Astrocyte of the cerebellum (primary cell): ENCODE measurements at places on chromosomes 6 and 20.

- DNase-seq: no peak
These were observed 257.8 kb downstream of the CDC5L start for GRCh38 chr6:44645276-44645675.

DNA sequence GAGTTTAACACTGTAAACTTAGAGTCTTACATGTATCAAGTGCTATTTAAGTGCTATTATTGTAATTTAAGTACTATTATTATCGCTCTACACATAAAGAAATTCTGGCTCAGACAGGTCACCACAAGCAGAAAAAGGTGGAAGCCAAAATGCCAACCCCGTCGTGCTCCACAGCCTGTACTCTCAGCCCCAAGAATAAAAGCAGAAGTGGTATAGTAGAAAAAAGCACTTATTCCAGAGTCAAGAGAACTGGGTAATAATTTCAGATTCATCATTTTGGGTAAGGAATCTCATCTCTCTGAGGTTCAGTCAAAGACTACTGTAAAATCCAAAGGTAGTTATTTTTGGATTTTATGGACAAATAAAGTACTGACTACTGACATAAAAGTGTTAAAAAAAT, 943 bp downstream of the ZUP1 start:
- DNase-seq: no peak

DNA sequence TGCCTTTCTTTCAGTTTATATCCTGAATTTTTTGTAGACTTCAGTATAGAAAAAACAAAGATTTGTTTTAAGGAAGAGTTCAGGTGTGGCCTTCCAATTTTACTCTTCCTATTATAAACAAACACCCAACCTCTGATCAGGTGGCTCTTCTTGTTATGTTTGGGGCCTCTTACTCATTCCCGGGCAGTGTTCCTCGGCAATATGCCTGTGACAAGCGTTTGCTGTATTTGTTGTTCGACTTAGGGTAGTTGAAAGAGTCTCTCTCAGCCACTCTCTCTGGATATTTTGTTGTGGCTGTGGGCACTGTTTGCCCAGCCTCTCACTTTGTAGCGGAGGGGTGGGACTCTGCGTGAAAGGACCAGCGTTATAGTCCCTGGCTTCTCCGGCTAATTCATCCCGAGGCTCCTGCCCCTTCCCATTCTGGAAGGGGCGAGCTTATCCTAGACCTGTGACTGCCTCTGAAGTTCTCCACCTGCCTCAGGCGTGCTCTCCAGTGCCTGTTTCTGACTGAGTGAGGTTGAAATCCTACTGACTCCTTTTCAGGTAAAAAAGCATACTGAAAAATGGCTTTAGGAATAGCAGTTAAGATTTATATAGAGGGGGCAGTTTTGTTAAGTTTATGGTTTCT, 97.4 kb downstream of the PLCB4 start:
- DNase-seq: no peak

- DNase-seq: no peak
These were observed 7.8 kb downstream of the ELOVL2 start for GRCh38 chr6:11036351-11036740.

DNA sequence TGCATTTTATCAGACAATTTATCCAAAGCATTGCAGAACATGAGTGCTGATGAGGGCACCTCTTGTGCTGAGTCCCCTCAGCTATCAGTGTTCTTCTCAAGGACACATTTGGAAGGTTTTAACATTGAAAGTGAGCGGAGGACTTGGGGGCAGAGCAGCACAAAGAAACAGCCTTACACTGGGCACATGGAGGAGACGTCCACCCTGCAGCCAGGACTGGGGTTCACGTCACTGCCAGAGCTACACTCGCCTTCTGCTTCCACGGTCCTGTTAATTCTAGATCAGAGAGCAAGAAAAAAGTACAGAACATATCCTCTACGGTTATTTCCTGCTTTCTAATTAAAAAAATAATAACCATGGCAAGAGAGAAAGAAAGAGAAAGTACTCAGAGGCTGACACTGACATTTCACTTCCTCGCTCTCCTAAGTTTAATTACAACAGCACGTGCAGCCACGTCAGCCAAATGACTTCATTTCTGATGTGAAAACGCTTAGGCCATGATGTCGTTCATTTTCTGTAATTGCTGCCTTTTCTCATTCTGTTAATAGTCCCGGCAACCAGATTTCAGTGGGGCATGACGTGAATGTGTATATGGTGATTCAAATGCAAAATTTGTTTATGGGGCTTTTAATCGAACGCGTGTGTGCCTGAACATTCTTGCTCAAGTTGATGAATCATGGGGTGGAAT, 5.1 kb downstream of the PRND start:
- peak; percentile 16 for DNase-seq

GRCh38 chr6:6858533-6858982, 249.2 kb upstream of the RREB1 start:
- DNase-seq: no peak

- DNase-seq: no peak
These were observed 366.0 kb downstream of the LAMA2 start for GRCh38 chr6:129248946-129249345.

DNA sequence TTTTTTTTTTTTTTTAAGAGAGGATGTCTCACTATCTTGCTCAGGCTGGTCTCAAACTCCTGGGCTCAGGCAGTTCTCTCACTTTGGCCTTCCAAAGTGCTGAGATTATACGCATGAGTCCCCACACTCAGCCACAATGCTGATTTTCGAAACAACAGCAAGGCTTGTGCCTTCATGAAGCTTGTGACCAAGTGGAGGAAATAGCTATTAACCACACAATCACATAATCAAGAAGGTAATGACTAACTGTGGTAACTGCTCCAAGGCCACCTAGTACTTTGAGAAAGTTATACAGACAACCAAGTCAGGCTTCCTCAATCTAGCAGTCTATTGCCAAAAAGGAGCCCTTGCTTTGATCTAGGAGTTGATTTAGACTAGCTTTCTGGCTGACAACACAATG, 46.3 kb downstream of the SOD2 start:
- DNase-seq: peak; percentile 55

GRCh38 chr6:45420909-45421708, 43.4 kb upstream of the SUPT3H start:
- DNase-seq: no peak

DNA sequence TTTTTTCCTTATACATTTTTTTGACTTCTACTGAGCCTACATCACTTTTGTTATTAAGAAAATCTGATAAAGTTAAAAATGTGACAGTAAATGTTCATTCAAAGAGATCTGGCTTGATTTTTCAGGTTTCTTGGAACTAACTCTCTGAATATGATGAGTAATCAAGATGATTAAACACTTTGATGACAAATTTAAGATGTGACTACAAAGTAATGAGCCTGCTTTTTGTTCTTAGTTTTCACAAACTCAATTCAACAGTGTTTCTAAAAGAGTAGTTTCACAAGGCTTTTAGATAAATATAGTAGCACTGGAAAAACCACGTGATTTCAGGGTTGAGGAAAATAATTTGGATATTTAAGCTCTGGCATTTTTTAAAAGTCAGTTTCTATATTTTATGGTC, 37.9 kb upstream of the HDDC2 start:
- DNase-seq: no peak

DNA sequence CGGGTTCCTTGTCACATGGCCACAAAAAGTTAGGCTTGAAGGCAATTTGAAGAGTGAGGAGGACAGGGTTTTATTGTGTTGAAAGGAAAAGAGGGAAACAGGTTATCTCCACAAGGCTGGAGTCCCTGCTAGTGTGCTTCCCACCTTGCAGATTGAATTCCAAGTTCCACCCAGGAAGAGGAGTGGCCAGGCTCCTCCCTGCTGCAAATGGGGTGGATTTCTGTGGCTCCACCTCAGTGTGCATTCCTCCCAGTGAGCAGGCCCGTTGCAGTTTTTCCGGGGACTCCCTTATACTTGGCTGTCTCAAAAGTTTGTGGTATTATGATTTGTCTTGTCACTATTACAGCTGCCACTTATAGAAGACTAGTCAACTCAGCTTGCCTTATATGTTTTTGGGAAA, 281.8 kb upstream of the PLCB4 start:
- DNase-seq: no peak

DNA sequence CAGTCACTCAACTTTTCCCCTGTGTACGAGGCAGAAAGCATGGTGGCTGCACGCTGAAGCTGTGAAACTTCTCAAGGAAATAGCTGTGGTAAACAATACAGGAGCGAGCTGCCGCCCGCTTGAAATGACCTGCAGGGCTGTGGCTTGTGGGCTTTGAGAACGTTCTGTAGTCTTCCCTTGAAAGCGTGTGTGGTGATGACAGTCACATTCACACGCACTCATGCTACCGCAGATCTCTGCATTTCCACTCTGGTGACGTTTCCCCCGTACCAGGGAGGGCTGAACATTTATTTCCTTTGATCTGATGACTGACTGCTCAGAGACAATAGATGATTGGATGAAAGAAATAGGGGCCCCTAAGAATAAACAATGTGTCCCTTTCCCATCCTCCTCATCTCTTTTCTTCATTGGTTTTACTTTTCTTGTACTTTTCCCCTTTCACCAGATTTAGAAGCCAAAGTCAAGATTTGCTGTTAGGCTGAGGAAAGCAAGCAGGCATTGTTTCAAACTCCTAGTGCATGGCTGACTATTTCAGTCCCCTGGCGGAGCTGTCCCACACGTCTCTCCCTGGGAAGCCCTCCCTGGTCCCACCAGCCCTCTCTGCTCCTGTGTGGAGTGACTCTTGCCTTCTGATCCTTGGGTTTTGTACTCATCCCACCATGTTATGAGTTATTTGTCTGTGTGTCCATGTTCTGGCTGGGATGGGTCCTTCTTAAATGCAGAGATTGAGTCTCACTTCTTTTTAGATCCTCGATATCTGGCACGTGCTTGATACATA, 3.9 kb downstream of the SYTL3 start:
- peak; percentile 55 for DNase-seq

GRCh38 chr6:15087186-15087589, 158.7 kb upstream of the JARID2 start:
- no peak for DNase-seq

- no peak for DNase-seq
These were observed 83.4 kb upstream of the ASF1A start for GRCh38 chr6:118810420-118811027.

- no peak for DNase-seq
These were observed 554 bp upstream of the ZSCAN31 start for GRCh38 chr6:28336284-28337120.

DNA sequence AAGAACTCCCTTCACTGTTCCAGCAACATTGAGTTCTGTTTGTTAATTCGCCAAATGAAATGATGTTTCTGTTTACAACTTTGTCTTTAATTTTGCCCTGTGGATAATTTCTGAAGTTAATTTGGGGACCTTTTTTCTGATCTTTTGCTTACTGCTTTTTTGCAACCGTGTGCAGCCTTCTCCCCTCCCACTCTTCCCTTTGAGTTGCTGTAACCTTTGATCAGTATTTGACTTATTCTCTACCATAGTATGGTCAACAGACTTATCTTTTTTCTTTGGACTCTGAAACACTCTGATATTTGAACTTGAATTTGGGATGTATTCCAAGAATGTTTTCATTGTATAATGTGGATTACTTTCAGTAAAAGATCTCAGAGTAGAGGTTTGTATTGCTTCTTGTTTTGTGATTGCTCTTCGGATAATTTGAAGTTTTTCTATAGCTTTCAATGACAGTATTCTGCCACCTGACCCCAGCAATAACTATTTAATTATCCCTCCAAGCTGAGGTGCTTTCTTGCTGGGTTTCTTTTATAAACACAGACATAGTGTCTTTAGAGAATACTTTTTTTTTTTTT, 46.2 kb downstream of the LRRN4 start:
- DNase-seq: no peak

- peak; percentile 35 for DNase-seq
These were observed 6.6 kb upstream of the SLC16A10 start for GRCh38 chr6:111080698-111081097.

DNA sequence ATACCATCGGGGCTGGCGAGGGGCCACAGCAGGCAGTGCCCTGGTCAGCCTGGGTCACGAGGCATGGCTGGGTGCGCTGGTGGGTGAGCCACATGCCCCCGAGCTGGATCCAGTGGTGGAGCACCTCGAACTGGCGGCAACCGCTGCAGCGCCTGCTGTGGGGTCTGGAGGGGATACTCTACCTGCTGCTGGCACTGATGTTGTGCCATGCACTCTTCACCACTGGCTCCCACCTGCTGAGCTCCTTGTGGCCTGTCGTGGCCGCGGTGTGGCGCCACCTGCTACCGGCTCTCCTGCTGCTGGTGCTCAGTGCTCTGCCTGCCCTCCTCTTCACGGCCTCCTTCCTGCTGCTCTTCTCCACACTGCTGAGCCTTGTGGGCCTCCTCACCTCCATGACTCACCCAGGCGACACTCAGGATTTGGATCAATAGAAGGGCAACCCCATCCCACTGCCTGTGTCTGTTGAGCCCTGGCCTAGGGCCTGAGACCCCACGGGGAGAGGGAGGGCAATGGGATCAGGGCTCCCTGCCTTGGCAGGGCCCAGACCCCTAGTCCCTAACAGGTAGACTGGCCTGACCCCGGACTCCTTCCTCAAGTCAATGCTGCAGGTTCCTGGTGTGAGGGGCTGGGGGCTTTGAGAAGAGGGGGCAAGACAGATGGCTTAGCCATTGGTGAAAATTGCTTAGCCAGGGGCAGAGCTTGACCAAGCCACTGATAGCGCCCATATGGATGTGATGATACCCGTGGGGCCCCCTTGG, 598 bp downstream of the TMEM239 start:
- no peak for DNase-seq

GRCh38 chr6:67887747-67888545, 747.1 kb upstream of the ADGRB3 start:
- DNase-seq: no peak

DNA sequence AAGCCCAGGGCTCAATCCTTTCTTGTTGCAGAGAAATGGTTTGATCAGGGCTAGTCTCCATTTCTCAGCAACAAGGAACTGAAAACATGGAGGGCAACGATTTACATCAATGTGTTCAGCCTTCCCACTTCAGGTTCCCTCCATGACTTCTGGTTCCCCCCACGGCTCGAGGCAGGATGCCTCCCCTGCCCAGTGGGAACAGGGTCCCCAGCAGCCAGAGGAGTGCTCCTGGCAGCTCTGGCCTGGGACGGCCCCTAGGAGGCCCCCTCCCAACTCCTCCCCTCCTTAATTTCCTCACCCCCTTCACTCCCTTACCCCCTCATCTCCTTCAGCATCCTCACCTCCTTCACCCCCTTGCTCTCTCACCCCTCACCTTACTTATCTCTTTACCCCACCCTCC, 283.8 kb downstream of the CDC5L start:
- DNase-seq: no peak
